ENCODE measurements at places on chromosomes 11 and 22.

DNA sequence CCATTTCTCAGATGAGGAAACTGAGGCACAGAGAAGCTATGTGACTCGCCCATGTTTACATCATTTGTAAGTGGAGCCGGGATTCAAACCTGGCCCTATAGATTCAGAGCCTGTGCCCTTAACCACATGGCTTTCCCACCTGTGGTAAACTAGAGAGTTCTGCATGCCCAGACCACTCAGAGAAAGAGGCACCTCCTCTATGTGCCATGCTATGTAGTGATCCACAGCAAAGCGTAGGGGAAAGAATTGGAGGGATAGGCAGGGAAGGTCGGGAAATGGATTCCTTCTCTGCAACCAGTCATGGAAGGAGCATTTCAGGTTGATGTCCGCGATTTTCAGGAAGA lies 15.4 kb upstream of the POU2AF2 start:
- no peak for DNase-seq

DNA sequence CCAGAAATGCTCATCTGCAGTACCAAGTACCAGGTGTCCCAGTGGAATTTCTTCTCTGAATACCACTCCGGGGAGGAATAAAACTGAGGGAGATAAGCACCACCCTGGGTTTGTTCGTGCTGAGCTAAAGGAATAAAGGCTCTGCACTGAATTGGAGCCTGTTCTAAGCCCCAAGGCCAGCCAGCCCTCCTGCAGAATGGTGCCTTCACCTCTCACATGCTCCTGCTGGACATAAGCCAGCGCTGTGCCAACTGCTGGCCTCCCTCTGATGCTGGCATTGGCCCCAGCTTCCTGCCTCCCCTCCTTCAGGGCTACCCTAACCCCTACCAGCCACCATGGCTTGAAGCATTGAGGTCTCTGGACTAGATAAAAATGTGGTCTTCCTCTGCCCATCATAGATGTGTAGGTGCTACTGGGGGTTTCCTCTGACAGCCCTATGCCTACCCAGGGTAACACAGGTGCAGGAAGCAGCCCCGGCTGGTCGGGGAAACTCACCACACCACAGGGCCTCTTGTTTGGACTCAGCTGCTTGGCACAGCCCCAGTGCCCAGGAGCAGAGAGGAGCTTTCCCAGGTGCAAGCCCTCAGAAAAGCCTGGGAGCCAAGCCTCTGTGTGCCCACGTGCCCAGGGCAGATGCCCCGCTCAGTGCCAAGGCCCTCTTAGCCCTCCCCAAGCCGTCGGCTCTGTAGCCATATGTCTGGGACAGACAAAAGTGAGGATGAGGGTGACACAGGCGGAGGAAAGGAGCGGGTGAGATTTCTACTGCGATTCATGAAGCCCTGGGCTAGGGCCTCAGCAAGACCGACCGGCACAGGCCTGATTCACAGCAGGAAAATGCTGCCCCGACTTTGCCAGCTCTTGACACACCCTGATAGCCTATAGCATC lies 34.1 kb upstream of the JAM3 start:
- no peak for DNase-seq

- no peak for DNase-seq
These were observed 62.4 kb upstream of the MYEOV start for GRCh38 chr11:69231466-69232018.

DNA sequence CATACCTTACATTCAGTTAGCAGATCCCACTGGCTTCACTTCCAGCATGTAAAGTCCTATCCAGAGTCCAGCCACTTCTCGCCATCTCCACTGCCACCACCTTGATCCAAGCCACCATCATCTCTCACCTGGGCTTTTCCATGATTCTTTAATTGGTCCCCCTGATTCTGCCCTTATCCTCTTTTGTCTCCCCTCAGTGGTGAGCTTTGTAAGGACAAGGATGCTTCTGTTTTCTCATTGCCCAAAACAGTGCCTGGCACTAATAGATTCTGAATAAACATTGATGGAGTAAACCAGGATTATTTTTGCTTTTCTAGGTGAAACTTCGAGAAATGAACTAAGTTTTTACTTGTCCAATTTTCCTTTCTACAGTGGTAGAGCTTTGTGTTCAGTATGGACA lies 4.4 kb downstream of the POLA2 start:
- no peak for DNase-seq

DNA sequence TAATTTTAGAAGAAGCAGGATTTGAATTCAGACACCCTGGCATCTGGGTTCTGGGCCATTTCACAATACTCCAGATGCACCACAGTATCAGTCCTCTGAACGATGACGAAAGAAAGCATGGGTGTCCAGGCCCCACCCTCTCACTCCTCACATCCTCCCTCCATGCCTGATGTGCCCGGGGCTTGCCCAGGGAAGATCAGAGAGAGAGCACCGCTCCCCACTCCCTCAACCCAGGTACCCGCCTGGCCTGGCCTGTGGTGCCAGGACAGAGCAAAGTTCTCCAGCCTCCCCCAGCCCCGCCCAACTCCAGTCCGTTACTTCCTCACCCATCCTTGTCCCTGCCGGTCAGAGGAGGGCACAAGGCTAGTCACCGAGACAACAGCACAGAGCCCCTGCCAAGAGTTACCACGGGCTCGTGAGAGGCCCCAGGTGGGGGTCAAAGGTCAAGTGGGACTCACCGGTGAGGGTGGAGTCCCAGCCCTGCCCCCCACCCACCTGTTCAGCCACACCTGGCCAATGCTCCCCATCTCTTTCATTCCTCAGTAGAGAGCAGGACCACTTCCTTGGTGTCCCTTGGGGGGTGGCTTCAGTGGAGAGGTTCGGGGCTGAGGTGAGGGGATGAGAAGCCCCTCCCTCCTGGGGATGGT lies 8.1 kb downstream of the BCL9L start:
- DNase-seq: no peak

DNA sequence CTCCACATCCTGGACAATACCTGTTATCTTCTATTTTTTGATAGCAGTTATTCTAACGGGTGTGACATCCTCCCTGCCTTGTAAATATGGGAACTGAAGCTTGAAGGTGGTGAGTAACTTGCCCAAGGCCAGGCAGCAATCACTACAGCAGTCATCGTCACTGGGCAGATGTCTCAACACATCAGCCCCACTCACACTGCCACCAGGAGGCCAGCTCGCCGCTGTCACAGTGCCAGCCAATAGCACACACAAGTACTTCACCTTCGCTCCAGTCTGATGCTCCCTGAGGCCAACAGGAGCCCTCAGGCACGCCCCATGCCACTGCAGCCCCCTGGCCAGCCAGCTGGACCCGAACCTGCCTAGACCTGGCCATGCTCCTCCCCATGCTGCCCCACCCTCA lies 4.9 kb upstream of the TTLL1 start:
- no peak for DNase-seq

GRCh38 chr11:67031791-67032561 lies 9.0 kb downstream of the SYT12 start:
- no peak for DNase-seq

DNA sequence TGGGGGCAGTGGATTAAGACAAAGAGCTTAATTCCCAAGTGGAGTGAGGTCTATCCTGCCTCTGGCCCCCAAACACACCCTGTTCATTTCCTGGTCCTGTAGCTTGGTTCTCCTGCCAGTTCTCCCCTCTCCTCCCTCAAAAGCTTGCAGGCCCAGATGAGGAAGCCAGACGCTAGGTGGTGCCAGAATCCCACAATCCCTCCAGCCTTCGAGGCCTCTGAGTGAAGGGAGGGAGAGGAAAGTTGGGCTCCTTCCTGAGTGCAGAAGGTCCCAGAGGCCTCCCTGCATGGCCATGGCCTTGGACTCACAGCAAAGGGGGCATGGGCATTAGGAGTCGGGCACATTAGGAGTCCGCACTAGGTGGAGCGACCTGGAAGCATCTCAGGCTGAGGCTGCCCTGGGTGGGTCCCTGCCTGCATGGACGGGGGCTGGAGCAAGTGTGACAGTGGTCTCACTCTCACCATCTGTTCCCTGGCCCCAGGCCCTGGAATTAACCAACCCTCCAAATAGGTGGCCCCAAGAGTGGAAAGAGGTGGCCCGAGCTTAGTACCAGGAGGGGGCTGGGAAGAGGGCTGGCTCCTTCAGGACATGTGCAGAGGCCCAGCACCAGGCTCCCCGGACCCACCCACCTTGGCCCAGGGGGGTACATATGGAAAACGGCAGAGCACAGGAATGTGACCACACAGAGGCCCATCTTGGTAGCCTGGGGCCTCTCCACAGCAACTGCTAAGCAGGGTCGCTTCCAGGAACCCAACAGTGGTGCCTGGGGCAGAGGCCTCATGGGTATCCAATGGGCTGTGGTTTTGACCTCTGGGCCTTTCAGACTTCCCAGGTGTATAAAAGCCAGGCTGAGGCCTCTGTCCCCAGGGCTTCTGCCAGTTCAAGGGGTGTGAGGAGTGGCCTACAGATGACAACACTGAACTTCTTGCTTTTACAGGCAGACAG lies 5.2 kb downstream of the FXYD2 start:
- DNase-seq: peak; percentile 75

GRCh38 chr11:2794046-2794967 lies 91.3 kb downstream of the CDKN1C start:
- peak; percentile 42 for DNase-seq

GRCh38 chr11:104619751-104620150 lies 278.5 kb downstream of the CASP12 start:
- DNase-seq: no peak

DNA sequence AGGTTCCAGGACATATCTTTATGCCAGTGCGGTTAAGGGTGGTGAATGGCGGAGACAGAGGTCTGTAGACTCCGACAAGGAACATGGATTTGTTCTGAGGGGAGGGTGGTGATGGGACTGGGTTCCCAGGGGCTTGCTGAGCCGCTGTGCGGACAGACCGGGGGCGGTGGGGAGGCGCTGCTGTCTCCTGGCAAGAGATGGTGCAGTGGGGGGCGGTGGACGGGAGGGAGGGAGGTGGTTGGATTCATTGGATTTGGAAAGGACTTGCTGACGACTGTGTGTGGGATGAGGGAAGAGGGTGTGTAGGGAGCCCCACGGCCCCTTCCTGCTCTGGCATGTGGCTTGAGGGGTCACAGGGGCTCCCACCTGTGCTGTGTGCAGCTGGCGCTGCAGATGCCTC lies 43.2 kb downstream of the FLRT1 start:
- DNase-seq: no peak

DNA sequence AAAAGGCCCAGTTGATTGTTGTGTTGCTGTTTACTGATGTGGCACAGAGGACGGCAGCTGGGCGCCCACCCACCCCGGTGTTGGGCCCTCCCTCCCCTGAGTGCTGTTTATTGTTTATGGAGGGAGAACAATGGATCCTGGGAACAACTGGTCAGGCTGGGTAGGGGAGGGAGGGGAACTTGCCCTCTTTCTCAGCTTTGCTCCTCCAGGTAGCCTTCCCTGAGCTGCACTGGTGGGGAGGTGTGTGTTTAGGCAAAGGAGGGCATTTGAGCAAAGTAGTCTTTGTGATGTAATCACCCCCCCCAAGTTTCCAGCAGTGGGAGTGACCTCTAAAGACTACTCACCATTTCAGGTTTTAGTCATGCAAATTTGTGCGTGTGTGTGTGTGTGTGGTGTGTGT lies 1035.3 kb downstream of the NTM start:
- no peak for DNase-seq

DNA sequence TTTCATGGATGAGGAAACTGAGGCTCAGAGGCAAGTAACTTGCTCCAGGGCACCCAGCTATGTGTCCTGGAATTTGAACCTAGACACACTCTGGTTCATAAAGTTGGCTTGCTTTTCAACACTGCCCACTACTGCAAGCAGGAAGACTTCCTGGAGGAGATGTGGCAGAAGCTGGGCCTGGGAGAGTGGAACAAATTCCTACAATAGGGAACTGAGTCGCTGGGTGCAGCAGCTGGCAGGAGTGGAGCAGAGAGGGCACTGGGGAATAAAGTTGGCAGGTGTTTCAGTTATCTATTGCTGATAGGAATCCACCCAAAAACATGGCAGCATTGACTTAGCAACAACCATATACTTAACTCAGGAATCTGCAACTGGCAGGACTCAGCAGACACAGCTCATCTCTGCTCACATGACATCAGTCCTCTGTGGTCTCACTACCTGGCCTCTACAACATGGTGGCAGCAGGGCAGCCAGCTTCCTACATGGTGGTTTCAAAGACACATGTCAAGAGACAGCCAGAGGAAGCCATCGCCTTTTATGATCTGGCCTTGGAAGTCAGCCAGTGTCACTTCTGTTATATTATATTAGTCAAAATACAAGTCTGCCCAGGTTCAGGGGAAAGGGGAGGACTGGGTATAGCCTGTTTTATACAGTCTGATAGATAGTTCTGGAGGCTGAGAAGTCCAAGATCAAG lies 10.6 kb upstream of the CARD10 start:
- peak; percentile 50 for DNase-seq

DNA sequence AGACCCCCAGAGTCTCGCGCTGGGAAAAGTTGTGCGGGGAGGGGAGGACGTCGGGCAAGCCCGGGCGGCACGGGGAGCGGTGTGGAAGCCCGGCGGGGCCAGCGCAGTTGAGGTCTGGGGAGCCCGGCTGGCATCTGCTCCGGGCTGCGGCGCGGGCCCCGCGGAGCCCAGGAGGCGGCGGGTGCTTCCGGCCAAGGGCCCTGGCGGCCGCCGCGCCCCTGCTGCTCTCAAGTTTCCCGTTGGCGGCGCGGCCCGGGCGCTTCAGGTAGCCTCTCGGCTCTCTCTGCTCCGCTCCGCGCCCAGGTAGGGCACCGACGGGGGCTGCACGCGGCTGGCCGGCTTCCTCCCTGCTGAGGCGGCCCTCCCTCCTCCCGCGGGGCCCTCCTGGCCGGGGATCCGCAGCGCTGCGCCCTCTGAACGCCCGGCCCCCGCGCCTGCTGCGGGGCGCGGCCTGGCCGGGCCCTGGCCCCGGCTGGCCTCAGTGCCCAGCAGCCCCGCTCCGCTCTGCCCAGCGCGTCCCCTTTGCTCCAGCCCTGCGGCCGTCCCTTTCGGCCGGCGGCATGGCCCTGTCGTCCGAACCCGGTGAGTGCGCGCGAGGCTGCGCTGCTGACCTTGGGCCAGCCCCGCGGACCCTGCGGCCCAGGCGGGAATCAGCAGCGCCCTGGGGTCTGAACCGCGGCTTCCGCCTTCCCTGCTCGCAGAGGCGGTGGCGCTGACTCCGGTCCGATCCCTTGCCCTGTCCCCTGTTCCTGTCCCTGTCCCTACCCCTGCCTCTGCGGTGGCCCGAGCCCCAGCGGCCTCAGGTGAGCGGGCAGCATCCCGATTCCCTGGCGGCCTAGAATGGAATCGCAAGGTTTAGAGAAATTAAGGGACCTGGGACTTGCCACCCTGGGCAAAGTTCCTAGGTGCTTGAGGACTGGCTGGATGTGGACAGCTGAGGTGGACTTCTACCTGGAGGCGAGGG lies 4.3 kb upstream of the AMPD3 start:
- DNase-seq: no peak

DNA sequence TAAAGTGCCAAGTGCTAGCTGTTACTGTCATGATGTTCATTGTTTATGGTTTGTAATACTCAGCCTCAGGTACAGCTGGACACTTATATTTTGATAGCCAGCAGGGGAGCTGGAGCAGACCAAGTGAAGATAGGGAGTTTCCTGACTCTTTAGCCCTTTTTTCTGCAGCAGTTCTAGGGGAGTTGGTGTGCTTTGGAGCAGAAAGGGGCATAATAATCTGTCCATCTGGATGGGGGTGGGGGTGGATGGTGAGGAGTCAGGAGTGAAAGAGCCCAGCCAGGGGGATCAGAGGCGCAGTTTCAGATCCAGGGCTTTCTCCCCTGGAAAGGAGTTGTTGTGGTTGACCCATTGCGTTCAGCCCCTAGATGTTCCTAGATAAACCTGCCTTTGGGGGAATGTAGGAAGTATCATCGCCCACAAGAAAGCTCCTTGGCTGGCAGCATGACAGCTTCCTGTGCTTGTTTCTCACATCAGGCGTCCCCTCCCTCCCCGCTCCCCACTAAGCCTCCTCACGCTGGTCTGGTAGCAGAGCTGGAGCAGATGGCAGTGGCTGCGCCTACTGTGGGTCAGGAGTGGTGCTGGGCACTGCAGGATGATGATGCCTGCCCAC lies 41.9 kb downstream of the MED15 start:
- no peak for DNase-seq

- DNase-seq: no peak
These were observed 14.1 kb downstream of the SPECC1L start for GRCh38 chr22:24284747-24285203.

Data from GDM1 (cell line).